ENCODE measurements at places on chromosomes 13 and 19. TPM values are rescaled to one million over a fixed set of nuclear protein-coding genes. Genes with fewer than 3 reads are reported as not detected.

The RNF225 gene
- total RNA-seq = not detected

DNA sequence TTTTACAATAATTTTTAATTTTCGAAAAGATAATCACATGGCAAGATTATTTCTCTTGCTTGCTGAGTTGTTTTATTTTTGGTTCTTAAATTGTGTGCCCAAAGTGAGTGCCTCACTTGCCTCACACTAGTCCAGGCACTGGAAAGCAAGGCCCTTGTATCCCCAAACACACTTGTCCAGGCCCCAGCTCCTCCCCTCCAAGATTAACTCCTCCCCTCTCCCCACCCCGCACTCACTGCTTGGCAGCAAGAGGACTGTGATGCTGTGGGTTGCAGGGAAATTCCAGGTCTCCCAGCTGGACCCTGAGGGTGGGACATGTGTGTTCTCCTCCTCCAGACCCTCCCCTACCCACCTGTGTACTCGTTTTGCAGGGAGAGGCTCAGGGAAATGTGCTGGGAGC is 3.9 kb downstream of the SIGLEC12 start:
- no peak for DNase-seq

GRCh38 chr19:30519607-30520205 is 147.5 kb downstream of the ZNF536 start:
- no peak for DNase-seq

The SUGP1 gene
- 35.8 TPM for total RNA-seq

GRCh38 chr19:1744822-1745563 is 8.3 kb upstream of the ONECUT3 start:
- DNase-seq = no peak

The PEX11G gene
- total RNA-seq = 0.72 TPM

GRCh38 chr19:18940769-18941627 is at the start of gene HOMER3:
TSS of gene HOMER3 (minus strand) at chr19:18941217. CDS start at chr19:18938982, 2,235 bp downstream.
- peak; percentile 39 for DNase-seq

The AP1M2 gene
- total RNA-seq = not detected

DNA sequence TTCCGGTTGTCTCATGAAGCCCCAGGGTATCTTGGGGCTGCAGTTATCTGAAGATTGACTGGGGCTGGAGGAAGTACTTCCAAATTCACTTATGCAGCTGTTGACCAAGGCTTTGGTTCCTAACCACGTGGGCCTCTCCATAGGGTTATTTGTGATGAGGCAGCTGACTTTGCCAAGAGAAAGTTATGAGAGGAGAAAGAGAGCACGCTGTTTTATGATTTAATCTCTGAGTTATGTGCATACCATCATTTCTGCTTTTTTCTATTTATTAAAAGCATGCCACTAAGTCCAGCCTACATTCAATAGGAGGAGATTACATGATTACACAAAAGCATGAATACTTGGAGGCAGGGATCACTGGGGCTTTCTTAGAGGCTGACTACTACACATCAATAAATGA is 215.5 kb downstream of the NHLRC3 start:
- DNase-seq = peak; percentile 59

DNA sequence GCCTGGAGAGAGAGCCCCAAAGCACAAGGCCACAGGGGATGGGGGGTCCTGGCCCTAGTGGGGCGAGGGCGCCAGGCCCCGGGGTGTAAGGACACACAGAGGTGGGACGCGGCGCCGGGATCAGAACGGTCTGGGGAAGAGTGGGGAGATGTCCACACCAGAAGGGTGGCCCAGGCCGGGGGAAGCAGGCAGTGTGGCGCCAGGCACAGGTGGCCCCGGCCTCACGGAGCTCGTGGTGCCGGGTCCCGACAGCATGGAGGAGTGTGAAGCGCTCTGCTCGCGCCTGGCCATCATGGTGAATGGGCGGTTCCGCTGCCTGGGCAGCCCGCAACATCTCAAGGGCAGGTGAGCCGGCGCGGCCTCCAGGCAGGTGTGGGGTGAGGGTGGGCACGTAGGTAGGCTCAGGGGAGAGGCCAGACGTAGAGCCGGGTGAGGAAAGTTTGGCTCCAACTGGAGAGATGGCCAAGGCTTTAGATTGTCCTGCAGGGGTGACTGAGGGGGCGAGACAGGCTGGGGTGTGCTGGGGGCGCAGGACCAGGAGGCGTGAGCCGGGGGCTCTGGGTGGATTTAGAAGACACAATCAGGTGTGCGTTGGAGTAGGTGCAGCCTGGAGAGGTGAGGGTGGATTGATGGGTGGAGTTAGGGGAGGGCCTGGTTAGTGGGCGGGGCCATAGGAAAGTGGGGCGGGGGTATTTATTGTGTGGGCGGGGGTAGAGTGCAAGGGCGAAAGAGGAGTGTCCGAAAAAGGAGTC is 2.9 kb upstream of the ARHGAP45 start:
- no peak for DNase-seq

- peak; percentile 69 for DNase-seq
Observed at GRCh38 chr19:18494267-18494607, 27.6 kb downstream of the ELL start.

The PSPN gene
- 0.54 TPM for total RNA-seq

GRCh38 chr19:8257052-8257443 is 47.9 kb downstream of the CERS4 start:
- no peak for DNase-seq

GRCh38 chr13:27808851-27809550 is 16.7 kb downstream of the GSX1 start:
- no peak for DNase-seq

DNA sequence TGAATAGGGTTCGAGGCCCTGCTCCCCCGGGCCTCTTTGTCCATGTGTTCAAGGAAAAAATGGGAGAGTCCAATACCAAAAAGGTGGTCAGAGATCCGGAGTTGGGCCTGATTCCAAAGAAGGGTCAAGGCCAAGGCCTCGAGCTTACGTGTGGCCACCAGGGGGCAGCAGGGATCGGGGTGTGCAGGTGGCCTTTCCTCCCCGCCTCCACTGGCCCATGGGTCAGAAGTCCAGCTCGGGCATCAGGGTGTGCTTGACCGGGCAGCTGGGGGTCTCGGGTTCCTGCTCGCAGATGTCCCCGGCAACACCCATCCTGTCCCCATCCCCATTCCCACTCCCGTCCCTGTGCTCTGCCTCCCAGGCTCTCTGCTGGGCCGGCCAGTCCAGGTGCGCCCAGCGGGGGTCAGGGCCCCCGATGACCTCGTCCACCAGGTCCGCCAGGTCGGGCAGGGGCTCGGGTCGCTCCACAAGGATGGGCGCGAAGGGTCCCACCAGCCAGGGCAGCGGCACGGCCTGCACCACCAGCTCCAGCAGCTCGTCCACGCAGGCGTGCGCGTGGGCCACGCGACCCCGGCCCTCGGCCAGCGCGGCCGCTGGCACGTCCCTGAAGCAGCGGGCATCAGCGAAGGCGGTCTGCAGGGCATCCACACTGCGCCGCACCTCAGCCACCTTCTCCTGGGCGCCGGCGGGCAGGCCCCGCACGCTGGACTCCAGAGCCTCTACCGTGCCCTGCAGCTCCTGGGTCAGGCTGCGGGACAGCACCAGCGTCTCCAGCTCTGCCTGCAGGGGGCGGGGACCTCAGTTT is 5.2 kb upstream of the PLIN4 start:
- peak; percentile 10 for DNase-seq

GRCh38 chr13:84032116-84032515 is 149.8 kb upstream of the SLITRK1 start:
- DNase-seq = no peak

- no peak for DNase-seq
Observed at GRCh38 chr13:50078895-50079654, 63.8 kb downstream of the KCNRG start.

The MBD3L3 gene
- total RNA-seq = not detected

The ZNF823 gene
- 9.2 TPM for total RNA-seq

The FOXO1 gene
- under 0.01 TPM for total RNA-seq

The ERICH6B gene
- not detected for total RNA-seq

All from IMR-90 (cell line).